ENCODE measurements at places on chromosomes 2 and 18.
A peak's percentile ranks its signal among the peaks of the same experiment; 100 is the strongest.

- no peak for DNase-seq
Observed at GRCh38 chr18:2547477-2548087, 23.7 kb downstream of the METTL4 start.

DNA sequence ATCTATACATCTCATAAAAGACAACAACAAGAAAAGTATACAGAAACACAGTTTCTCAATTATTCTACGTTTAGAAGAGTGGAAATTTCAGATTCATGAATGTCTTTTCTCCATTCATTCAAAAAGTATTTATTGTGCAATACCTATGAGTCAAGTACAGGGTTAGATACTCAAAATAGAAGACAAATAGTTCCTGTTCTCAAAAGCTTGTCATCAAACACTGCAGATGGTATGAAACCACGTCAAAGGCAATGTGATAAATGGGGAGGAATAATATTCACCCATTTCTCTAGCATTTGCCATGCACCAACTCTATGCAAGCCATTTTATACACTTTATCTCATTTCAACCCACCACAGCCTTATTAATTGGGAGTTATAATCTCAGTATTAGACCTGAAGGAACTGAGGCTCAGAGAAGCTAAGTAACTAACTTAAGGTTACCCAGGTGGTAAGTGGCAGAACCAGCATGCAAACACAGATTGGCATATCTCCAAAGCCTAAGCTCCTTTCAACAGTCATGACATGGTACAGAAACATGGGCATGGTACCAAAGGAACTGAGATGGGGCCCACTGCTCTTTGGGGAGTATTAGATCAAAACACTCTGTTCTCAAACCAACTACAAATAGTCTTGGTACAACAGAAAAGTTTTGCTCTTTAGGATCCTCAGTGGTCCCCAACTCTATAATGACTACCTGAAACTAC lies 67.2 kb upstream of the NPAS2 start:
- no peak for DNase-seq

DNA sequence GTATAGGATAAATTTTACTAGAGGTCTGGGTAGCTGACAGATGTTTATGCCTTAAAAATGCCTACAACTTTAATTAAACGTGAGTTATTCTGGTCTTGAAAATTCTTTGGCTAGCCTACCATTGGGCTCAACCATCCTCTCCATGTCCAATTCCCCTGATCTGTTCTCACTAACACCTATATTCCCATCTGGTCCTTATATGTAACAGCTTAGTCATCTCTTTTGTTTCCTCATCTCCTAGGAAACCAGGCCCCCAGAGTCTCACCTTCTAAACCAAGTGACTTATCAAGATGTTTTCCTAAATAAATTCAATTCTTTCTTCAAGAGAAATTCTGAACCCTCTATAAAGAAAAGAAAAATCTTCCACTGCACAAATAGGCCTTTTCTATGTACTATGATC lies 148.5 kb downstream of the TTC32 start:
- no peak for DNase-seq

- DNase-seq: no peak
Observed at GRCh38 chr2:9312591-9312990, 106.0 kb downstream of the ASAP2 start.

DNA sequence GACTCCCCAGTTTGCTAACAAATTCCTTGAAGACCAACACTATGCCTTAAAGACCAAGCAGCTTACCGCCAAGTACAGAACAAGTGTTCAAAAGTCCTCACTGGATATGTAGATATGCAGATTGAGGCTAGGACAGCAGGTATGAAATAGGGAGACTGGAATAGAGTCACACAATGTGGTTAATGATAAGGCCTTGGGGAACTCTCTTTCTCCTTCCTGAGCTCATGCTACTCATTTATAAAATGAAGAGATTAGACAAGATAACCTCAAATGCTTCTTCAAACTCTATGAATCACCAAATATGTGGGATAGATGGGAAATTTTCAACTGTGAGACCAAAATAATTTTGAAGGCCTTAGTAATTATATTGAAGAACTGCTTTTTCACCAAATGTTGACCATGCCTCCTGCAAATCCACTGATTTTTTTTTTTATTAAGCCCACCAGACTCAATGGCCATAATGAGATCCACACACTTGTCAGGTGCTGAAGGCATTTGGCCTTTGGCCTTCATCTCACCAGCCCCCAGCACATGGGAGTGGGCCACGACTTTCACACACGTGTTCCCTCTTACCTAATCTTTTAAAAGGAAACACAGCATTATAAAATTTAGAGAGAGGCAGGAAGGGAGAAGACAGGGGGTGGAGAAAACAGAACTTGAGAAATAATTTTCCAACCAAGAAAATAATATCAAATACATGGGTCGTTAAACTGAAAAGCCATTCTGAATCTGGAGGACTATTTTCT lies 181.5 kb downstream of the EN1 start:
- DNase-seq: no peak

DNA sequence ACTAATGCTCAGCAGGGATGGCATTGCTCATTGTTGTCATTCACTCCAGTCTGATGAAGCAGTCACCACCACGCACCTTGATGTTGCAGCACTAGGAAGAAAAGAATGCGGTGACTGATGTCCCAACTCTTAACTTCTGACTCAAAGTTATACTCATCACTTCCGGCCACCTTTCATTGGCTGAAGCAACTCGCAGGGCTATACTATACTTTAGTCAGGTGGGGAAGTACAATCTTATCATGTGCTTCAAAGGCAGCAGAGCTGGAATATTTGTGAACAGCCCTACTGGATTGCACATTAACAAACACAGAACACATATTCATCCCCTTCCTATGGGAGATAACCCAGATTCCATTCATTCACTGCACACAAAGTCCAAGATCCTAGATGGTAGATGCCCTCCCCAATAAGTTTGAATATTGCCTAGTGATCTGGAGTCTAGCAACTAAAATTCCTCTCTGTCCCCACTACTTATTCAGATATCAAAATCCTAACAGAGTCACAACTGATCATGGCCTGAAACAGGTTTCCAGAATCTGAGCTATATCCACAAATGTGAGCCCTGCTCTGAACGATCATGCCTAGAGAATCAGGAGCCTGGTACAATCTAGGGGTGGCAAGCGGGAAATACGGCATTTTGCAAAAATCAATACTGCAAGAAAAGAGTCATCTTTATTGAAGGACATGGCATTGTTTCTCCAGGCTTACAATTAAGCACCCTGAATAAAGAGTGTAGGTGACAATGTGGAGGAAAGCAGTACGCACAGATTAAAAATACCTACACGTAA lies 3.4 kb upstream of the SPATS2L start:
- DNase-seq: peak; percentile 75

DNA sequence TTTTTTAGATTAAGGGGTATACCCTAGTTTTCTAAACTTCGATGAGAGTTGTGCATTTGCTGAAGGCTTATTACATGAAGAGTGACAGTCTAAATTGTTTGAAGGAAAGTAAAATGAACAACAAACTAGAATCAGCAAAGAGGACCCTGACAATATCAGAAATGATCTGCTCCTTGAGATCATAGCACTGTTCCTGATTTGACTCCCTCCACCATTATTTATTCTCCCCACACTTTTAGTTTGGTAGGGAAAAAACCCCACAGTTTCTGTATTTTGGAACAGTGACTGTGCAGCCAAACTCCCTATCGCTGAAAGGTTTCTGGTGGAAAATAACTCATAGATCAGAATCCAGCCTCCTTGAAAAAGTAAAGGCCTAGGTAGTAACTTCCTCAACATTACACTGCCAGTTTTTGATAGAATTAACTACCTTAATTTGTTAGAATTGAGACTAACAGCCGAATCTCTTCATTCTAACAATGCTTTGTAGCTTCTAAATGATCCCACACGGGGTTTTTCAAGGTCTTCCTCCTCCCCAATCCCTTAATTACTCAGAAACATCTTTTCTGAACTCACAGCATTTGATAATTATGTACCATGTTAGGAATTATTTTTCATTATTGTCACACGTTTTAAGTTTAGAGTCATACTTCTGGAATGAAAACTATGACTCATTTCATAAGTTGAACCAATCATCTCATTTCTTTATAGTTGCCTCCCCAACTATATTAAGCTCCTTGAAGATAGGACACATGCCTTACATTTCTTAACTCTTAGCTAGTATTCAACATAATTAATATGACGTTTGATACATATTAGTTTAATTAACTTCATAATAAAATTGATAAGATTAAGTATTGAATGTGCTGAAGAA lies 2.9 kb downstream of the MYL12A start:
- DNase-seq: no peak

DNA sequence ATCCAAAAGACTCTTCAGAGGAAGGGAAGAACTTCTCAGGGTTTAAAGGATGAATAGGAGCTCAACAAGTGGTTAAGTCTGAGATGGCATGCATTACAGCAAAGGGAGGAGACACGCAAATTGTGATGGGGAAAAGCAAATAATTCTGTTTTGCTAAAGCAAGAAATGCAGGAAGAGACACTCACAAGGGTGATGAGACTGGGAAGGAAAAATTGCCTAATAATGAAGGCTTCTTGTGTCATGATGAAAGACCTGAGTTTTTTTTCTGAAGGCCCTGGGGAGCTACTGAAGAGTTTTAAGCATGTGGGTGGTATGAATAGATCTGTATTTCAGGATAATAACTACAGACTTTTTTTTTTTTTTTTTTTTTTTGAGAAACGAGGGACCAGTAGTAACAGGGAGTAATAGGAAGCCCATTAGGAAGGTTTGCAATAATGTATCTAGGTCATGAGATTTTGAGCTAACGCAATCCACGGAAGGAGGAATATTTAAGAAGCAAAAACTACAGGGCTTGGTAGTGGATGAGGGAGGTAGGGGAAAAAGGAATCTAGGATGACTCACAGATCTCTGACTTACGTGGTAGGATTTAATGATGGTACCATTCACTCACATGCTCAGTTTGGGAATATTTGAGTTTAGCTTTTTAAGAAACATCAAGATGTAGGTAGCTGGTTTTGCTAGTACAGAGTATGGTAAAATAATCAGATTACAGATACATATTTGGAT lies 16.0 kb upstream of the SERPINB3 start:
- DNase-seq: no peak

DNA sequence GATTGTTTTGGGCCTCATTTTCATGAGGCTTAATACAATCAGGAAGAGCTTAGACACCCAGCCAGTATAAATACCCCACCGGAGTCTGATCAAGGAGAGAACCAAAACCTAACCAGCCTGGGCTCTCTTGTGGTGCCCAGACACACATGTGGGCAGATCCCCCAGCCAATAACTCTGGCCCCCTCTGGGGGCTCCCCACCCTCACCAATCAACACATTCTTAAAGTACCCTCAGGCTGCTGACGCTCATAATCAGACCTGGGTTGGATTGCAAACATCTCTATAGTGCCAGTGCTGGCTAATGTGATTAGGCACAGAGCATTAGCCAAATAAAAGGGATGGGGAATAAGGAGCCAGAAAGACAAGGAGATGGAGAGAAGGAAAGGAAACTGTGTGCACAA lies 329.6 kb downstream of the BCL11A start:
- no peak for DNase-seq

DNA sequence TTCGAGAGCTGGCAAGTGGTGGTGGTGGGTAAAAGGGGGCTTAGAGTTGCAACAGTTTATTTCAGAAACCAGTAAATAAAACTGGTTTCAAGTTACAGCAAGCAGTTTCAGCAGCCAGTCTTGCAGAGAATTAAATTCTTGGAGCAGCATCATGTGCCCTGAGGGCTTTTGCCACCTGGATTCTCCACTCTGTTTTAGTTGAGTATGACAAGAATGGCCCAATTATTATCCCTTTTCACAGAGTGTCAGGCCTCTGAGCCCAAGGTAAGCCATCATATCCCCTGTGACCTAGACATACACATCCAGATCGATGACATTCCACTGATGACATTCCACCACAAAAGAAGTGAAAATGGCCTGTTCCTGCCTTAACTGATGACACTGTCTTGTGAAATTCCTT lies 72.8 kb upstream of the FANCL start:
- no peak for DNase-seq

- no peak for DNase-seq
Observed at GRCh38 chr2:68698567-68699377, 35.8 kb upstream of the ARHGAP25 start.

DNA sequence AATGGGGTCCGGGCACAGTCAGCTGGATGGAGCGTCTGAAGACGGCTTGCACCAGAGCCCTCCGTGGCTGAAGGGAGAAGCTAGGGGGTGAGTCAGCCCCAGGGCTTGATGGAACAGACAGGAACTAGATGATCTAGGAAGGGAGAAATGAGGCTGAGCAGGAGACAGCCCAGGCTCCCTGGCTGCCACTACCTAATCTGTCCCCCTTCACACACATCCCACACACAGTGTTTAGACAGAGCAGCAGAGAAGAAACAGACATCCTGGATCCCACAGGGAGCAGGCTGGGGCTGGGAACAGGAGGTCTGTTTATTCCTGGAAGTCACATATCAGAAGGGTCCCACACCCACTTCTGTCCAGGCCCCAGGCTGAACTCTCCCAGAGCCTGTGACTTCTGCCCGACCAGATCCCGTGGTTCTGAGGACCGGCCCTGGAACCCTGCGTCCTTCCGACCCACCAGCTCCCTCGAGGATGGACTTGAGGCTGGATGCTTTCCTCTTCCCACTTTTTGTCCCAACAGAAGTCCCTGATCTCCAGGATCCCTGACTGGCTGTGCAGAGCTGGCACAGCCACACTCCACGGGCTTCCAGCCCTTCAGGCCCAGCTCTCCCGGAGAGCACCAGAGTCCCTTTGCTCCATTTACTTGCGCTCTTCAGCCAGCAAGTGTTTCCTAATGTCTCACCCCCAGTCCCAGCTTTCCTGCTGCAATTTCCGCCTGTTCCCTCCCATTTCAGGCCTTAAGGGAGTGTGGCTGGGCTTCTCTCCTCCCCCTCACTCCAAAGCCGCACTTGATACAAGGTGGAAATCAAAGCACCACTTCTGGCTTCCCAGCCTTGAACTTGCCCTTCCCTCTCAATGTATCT lies 1.5 kb upstream of the GPBAR1 start:
- no peak for DNase-seq

DNA sequence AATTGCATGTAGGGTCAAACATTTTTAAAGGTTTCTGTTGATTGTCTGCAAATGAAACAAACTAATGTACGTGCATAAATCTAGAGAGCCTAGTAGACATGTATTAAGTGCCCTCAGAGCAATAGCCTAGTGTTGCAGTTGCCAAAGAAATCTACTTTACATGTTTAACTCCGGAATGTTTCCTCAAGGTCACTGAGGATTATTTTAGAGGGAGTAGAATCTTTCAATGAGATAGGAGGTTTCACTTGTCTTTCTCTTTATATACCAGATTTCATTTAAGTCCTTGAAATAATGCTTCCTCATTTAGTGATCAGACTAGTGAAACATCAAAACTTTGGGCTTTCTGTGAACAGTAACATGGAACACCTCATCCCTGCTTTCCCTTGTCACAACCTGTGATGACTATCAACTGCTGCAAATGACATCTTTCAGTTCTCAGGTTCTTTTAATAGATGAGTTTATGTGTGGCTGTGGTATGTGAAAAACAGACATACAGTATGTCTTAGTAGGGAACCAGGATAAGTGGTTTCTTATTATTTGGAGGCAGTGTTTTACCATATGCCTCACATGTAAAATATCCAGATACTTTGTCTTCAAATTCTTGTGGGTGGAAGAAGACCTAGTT lies 5.5 kb downstream of the UBE2E3 start:
- DNase-seq: no peak
